ENCODE measurements at places on chromosomes 1 and 21. TPM values are rescaled to one million over a fixed set of nuclear protein-coding genes. Genes with fewer than 3 reads are reported as not detected.

GRCh38 chr1:19250629-19251304, 557 bp downstream of the EMC1 start:
- peak overlapping the region; percentile 93 for H3K27ac ChIP-seq
- H3K4me1 ChIP-seq, result peaks cover 12% of the 10 kb centered on the region
- no peak for DNase-seq
- no peaks in the 10 kb centered on the region for H3K36me3 ChIP-seq
- H3K4me3 ChIP-seq, result peak overlapping the region; percentile 82

DNA sequence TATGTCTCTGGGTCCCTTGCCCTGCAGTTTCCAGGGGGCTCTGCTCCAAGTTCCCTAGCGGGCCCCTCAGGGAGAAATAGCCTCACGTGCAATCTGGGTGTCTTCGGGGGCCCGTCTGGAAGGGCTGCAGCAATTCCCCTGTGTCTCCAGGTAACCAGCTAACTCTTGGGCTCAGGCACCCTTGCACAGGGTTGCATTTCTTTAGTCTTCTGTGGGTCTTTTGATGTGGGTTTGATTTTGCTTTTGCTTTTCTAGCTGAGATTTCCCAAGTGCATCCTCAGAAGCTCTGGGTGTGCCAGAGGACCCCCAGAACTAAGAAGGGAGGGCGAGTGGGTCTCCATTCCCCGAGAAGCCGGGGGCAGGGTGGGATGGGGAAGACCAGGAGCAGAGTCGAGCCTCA, 75.7 kb downstream of the SPSB1 start:
- H3K27ac ChIP-seq, result peak overlapping the region; percentile 1
- H3K4me1 ChIP-seq, result peaks cover 5% of the 10 kb centered on the region
- DNase-seq, result no peak

DNA sequence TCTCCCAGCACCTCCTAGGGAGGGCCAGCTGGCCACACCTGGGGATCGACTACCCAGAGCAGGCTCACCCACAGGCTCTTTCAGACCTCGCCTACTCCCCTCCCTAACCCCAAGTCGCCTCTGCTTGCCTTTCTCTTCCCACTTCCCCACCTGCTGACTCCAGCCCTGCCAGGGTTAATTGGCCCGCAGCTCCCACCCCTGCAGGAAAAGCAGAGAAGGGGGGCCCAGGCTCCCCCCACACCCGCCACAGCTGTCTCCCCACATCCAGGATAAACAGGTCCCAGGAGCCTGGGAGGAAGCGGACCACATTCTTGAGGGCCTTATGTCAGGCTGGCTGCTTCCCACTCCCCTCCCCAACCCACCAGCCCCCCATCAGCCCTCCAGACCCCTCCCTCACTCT, 45.0 kb downstream of the TAS1R2 start:
- H3K27ac ChIP-seq, result no peak overlapping the region
- no peaks in the 10 kb centered on the region for H3K36me3 ChIP-seq
- H3K4me3 ChIP-seq, result no peak overlapping the region
- H3K27me3 ChIP-seq, result no peaks in the 10 kb centered on the region

- no peak overlapping the region for H3K27ac ChIP-seq
- no peaks in the 10 kb centered on the region for H3K27me3 ChIP-seq
- no peak for DNase-seq
- H3K4me1 ChIP-seq, result peaks cover 15% of the 10 kb centered on the region
Observed at GRCh38 chr1:54545916-54546635, 2.0 kb upstream of the ACOT11 start.

DNA sequence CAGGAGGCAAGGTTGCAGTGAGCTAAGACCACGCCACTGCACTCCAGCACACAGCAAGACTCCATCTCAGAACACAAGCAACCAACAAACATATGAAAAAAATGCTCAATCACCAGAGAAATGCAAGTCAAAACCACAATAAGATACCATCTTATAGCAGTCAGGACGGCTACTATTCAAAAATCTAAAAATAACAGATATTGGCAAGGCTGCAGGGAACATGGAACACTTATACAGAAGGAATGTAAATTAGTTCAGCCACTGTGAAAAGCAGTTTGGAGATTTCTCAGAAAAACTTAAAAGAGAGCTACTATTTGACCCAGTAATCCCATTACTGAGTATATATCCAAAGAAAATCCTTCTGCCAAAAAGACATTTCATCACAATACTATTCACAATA, 27.6 kb upstream of the POGK start:
- H3K27ac ChIP-seq, result no peak overlapping the region
- H3K4me1 ChIP-seq, result no peaks in the 10 kb centered on the region
- H3K4me3 ChIP-seq, result no peak overlapping the region
- H3K36me3 ChIP-seq, result no peaks in the 10 kb centered on the region
- no peak for DNase-seq

GRCh38 chr1:233750139-233750538, 136.2 kb downstream of the KCNK1 start:
- no peaks in the 10 kb centered on the region for H3K27me3 ChIP-seq
- DNase-seq, result no peak
- no peaks in the 10 kb centered on the region for H3K4me1 ChIP-seq
- no peak overlapping the region for H3K27ac ChIP-seq
- H3K4me3 ChIP-seq, result no peak overlapping the region

GRCh38 chr1:92504291-92505014, 17.7 kb upstream of the GFI1 start:
- no peaks in the 10 kb centered on the region for H3K27me3 ChIP-seq
- no peaks in the 10 kb centered on the region for H3K4me1 ChIP-seq
- no peak overlapping the region for H3K27ac ChIP-seq
- no peak overlapping the region for H3K4me3 ChIP-seq
- no peak for DNase-seq

- peak; percentile 42 for DNase-seq
- H3K27me3 ChIP-seq, result no peaks in the 10 kb centered on the region
- H3K36me3 ChIP-seq, result no peaks in the 10 kb centered on the region
Observed at GRCh38 chr1:193111641-193112090, 6.5 kb upstream of the GLRX2 start.

DNA sequence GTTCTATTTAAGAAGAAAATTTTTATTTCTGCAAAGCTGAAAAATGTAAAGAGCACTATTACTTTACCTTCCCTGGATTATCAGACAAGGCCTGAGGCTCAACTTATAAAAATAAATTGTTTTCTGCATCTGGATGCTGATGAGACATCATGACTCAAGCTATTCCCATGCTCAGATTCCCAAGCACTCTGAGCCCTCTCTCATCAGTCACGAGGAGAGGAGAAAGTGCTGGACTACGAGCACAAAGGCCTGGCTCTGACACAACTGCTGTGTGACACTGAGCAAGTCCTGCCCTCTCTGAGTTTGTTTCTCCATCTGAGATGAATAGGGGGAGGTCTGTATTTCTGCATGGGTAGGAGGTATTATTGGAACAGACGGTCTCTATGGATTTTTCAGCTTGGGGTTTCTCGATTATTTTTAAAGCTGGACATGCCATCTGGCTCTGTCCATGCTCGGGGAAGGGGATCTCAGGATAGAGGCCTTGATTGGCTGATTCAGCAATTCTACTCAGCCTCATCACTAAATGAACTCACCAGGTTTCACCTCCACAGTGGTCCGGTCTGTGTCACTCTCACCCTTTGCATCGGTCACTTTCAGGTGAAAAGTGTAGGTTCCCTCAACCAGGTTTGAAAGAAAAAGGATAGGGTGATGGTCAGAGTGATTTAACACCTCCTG, 107.7 kb downstream of the KIAA0319L start:
- H3K27ac ChIP-seq, result no peak overlapping the region
- no peak overlapping the region for H3K4me3 ChIP-seq
- H3K4me1 ChIP-seq, result peaks cover 4% of the 10 kb centered on the region
- DNase-seq, result no peak
- H3K27me3 ChIP-seq, result no peaks in the 10 kb centered on the region
- no peaks in the 10 kb centered on the region for H3K36me3 ChIP-seq

- no peaks in the 10 kb centered on the region for H3K36me3 ChIP-seq
- H3K27me3 ChIP-seq, result no peaks in the 10 kb centered on the region
- peak overlapping the region; percentile 60 for H3K27ac ChIP-seq
- no peak overlapping the region for H3K4me3 ChIP-seq
- H3K4me1 ChIP-seq, result no peaks in the 10 kb centered on the region
Observed at GRCh38 chr1:175073061-175073460, 5.4 kb downstream of the TNN start.

DNA sequence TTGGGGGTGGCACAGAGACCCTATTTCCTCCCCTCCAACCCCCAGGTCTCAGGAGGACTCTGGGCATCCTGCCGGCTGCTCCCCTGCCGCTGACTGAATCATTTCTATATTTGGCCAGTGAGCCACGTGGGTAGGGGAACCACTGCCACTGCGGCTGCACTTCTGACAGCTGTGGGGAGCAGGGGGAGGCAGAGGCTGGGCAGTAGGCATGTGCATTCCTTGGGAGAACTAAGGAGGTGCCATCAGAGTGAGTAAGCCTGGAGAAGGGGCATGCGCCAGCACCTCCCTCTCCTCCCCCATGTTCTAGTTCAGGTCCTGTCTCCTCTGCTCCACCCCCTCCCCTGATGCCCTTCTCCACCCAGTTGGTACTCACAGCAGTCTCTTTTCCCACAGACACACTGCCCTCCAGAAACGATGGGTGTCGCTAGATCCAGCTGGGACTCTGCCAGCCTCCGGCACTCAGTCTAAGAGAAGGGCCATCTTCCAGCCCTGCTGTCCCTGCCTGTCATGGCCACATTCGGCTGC, 12.0 kb downstream of the PPFIA4 start:
- no peaks in the 10 kb centered on the region for H3K36me3 ChIP-seq
- H3K4me1 ChIP-seq, result no peaks in the 10 kb centered on the region
- peak; percentile 53 for DNase-seq
- H3K4me3 ChIP-seq, result no peak overlapping the region
- H3K27me3 ChIP-seq, result no peaks in the 10 kb centered on the region
- peak overlapping the region; percentile 54 for H3K27ac ChIP-seq

- no peak overlapping the region for H3K27ac ChIP-seq
- DNase-seq, result no peak
- no peaks in the 10 kb centered on the region for H3K36me3 ChIP-seq
- no peak overlapping the region for H3K4me3 ChIP-seq
- H3K4me1 ChIP-seq, result no peaks in the 10 kb centered on the region
- H3K27me3 ChIP-seq, result no peaks in the 10 kb centered on the region
Observed at GRCh38 chr1:185421485-185422107, 104.6 kb upstream of the IVNS1ABP start.

DNA sequence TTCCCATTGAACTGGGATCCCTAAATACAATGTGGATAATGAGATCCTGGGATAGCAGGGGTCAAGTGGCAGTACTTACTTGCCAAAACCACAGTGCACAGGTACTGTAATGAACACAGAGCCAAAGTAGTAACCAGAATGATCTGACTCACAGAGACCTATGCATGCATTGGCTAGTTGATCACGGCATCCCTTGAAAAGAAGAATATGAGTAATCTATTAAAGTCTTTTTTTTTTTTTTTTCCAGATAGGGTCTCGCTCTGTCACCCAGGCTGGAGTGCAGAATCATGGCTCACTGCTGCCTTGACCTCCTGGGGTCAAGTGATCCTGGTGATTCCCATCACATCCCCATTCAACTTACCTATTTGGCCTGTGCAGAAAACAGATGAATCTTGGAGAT, 29.4 kb upstream of the EIF4G3 start:
- no peak overlapping the region for H3K4me3 ChIP-seq
- DNase-seq, result no peak
- H3K27ac ChIP-seq, result no peak overlapping the region
- no peaks in the 10 kb centered on the region for H3K36me3 ChIP-seq
- H3K4me1 ChIP-seq, result no peaks in the 10 kb centered on the region

GRCh38 chr21:36209626-36210171, 53.1 kb downstream of the DOP1B start:
- no peak overlapping the region for H3K27ac ChIP-seq
- no peak overlapping the region for H3K4me3 ChIP-seq
- no peaks in the 10 kb centered on the region for H3K27me3 ChIP-seq
- DNase-seq, result no peak
- no peaks in the 10 kb centered on the region for H3K4me1 ChIP-seq

DNA sequence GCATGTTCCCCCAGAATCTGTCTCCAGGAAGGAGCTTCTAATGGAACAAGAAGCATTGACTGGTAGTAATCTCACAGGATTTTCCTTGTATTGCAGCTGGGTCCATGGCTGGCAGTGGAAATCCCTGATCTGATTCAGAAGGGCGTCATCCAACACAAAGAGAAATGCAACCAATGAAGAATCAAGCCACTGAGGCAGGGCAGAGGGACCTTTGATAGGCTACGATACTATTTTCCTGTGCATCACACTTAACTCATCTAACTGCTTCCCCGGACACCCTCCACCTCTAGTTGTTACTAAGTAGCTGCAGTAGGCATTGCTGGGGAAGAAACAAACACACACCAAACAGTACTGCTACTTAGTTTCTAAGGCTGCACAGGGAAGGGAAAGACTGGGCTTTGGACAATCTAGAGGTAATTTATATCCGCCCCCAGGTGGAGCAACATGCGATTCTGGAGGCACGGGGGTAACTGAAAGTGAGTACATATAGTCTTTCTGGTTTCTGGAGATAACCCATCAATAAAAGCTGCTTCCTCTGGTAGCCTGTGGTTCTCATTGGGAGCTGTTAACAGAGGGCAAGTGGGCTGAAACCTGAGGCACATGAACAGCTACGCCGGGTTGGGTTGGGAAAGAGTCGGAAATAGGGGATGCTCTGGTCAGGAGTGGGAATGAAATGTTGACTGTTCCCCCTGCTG, 837 bp upstream of the USP21 start:
- H3K27me3 ChIP-seq, result no peaks in the 10 kb centered on the region
- peaks cover 4% of the 10 kb centered on the region for H3K4me1 ChIP-seq
- no peak overlapping the region for H3K4me3 ChIP-seq
- no peak for DNase-seq
- H3K27ac ChIP-seq, result peak overlapping the region; percentile 88

DNA sequence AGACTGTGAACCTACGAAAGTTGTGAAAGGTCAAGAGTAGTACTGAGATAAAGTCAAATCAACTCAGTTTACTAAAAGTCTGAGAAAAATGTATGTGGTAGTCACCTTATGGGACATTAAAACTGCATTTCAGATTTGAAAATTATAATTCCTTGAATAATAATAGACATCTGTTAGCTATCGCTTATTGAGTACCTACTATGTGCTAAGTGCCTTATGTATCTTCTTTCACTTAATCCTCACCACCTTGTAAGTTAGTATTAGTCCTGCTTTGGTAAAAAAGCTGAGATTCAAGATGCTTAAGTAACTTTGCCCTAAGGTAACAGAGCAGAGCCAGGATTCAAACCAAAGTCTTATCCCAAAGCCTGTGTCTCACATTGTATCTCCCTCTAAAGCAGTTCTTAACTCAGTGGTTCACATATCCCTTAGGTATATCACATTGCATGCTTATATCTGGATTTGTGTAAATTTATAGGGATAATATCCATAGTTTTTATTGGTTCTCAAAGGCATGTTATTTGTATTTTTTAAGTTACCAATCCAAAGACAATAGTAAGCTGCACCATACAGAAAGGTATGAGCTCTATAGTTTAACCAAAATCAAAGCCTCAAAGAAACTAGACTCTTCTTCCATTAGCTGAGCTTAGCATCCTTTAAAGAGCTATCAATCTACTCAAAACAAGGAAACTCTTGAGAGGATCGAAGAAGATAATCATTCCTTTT, 865 bp downstream of the PIGC start:
- peak overlapping the region; percentile 94 for H3K4me3 ChIP-seq
- H3K27ac ChIP-seq, result peak overlapping the region; percentile 79
- H3K36me3 ChIP-seq, result no peaks in the 10 kb centered on the region
- H3K27me3 ChIP-seq, result no peaks in the 10 kb centered on the region
- DNase-seq, result no peak

Gene STK40
- 63.4 TPM for total RNA-seq

Gene NEGR1
- total RNA-seq, result 6.7 TPM

Gene S100A7A
- total RNA-seq, result not detected

Gene HCRTR1
- not detected for total RNA-seq

Gene ASH1L
- total RNA-seq, result 48.9 TPM

Gene NPHS2
- total RNA-seq, result not detected

Gene LCE3E
- not detected for total RNA-seq

Gene DCDC2B
- not detected for total RNA-seq

Gene TCHH
- not detected for total RNA-seq

Gene CDC42BPA
- 32.9 TPM for total RNA-seq

Data from uterus (tissue), 4 donors.